Gastroesophageal sphincter (tissue), 4 donors: ENCODE measurements at places on chromosomes 5 and 9. TPM values are rescaled to one million over a fixed set of nuclear protein-coding genes. Genes with fewer than 3 reads are reported as not detected.

Gene ANKRD34B
- not detected for total RNA-seq

Gene CCDC171
- 4.5 TPM for total RNA-seq

Gene SVEP1
- total RNA-seq, result 70.4 TPM

Gene LCN15
- total RNA-seq, result not detected

Gene IZUMO3
- not detected for total RNA-seq

Gene NTNG2
- total RNA-seq, result 1.5 TPM

GRCh38 chr5:133556551-133556950 is 55.8 kb downstream of the FSTL4 start:
- no peak for ATAC-seq

DNA sequence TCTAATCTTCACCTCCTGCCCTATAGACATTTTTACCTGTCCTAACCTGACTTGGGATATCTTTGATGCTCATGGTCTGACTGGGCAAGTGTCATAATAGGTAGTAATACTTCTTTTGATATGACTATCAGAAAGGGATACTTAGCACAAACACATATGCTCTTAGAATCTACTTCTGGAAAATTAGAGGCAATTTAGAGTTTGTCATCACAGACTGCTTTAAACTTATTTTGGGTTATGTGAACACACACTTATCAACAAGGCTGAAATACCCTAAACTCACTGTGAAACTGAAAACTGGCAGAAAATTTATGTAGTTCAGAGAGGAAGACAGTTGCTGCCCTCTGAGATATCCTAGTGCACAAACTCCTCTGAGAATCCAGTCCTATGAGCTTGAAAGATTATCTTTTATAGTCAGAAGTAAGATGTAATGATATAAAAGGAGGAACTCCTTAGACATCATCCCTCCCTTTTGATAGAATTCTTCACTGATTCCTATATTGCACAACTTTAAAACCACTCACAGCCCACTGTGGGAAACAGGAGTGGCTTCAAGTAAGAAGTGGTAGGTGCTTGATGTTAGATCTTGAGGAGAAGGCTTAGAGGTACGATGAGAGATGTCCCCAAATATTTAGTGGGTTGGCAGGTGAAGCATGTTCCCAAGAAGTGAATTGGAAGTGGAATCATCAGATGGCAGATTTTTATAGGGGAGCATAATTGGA is 273.3 kb downstream of the MAN2A1 start:
- ATAC-seq, result no peak

DNA sequence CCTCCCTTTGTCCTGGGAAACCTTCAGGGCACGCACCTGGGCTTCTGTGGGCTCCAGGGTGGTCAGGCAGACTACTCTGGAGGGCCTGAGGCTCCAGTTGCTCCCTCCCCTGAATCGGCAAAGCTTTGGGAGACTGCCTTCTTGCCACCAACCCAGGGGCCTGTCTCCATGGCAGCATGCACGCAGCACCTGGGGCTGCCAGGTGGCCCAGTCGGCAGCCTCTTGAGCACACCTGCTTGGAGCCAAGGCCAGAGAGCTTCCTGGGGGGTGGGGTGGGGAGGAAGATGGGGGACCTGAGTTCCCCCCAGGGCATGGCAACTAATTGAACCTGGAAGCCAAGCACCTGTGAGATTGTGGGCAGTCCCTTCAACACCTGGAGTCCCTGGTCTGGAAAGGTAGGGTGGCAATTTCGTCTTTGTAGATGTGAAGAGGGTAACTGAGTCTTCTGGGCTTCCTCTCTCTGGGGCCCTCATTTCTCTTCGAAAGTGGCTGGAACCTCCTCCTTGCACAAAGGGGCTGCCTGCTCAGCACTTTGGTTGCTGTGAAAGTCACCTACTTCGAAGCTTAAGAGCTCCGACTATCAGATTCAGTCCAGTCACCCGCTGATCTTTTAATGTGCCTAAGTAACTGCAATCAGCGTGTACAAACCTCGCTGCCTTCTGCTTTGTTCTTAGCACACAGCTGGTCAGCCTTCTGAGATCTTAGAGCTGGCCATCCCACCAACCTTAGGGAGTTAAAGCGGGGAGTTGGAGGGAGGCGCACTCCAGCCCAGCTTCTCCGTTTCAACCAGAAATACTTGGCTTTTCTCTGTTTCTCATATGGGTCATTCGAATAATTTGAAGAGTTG is 4.0 kb downstream of the RNF183 start:
- ATAC-seq, result no peak

DNA sequence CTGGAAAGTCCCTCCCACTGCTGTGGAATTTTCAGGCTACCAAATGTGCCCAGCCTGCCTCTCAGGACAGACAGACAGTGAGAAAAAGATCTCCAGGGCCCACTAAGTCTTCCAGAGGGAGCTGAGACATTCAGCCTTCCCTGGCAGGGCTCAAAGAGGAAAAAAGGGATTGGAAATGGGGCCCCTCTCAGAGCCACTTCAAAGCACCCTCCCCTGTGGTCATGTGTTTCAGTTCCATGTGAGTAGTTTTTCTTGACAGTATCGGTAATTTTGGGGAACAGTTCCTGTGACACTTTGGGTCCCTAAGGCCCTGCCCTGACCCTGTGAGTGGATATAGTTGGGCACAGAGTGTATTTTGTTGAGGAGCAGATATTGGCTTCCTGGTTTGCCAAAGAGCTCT is 25.0 kb downstream of the LARP1 start:
- ATAC-seq, result no peak

DNA sequence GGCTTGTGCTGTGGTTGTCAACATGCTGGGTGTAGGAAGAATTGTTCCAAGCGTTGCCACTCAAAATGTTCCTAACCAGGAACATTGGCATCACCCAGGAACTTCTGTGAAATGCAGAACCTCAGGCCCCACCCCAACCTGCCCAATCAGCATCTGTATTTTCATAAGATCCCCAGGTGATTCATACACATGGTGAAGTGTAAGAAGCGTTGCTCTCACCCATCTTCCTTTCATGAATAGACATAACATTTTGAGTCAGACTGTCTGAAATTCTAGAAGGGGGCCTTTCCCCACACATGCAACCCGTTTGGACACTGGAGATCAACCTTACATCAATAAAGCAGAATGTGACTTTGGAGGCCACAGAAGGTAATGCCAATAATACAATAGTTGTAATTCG is 9.3 kb upstream of the AFAP1L1 start:
- ATAC-seq, result no peak

DNA sequence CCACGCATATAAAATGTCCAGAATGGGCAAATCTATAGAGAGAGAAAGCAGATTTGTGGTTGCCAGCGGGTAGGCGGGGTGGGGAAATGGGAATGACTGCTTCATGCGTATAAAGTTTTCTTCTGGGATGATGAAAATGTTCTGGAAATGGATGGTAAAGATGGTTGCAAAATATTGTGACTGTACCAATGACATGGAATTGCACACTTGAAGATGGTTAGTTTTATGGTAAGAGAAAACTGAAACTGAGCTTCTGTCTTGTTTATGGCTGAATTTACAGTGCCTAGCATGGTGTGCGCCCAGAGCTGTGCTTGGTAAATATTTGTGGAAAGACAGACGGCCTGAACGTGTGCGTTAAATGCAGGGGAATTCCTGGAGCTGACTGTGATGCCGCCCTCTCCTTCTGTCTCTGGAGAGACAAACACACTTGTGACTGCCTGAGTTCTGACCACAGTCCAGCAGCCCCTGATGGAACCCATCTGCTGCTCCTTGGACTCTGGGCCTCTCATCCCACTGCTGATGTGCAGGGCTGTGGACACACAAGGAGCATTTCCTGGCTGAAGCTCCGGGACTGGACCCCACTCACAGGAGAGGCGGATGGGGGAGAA is 8.6 kb upstream of the PTGES start:
- ATAC-seq, result peak; percentile 78

- no peak for ATAC-seq
Measured at GRCh38 chr5:124511791-124512190, 234.6 kb downstream of the ZNF608 start.

GRCh38 chr5:177049285-177049684 is 26.8 kb downstream of the ZNF346 start:
- no peak for ATAC-seq

DNA sequence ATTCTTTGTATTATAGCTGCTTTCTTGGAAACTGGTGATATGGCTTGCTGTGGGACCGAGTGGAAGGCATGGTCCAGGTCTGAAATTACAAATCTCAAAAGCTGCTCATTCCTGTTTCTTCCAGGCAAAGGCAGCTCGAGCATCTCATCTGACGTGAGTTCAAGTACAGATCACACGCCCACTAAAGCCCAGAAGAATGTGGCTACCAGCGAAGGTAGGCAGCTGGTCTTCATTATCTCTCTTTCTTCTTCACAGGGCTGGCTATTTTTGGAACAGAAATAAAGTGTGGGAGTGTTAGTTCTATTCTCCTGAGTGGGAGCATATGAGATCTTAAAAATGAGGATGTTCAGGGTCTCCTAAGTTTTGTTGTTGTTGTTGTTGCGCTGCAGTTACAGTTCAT is 115.9 kb downstream of the FBXL7 start:
- no peak for ATAC-seq

DNA sequence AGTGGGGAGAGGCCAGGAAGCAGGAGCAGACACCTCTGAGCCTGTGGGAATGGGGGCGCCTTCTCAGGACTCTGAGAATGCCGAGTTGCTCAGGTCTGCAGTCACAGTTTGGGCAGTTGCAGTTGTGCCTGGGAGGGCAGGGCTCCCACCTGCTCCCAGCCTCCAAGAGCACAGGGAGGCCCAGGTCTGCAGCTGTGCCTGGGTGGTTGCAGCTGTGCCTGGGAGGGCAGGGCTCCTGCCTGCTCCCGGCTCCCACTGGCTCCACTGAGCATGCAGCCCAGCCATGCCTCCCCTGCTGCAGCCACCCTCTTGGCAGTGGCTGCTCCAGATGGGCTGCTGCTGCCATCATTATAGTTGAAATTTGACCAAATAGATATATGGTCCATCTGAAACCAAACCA is 1062.8 kb upstream of the ACO1 start:
- peak; percentile 17 for ATAC-seq
